ENCODE measurements at places on chromosomes 16 and 17.
A peak's percentile ranks its signal among the peaks of the same experiment; 100 is the strongest.

DNA sequence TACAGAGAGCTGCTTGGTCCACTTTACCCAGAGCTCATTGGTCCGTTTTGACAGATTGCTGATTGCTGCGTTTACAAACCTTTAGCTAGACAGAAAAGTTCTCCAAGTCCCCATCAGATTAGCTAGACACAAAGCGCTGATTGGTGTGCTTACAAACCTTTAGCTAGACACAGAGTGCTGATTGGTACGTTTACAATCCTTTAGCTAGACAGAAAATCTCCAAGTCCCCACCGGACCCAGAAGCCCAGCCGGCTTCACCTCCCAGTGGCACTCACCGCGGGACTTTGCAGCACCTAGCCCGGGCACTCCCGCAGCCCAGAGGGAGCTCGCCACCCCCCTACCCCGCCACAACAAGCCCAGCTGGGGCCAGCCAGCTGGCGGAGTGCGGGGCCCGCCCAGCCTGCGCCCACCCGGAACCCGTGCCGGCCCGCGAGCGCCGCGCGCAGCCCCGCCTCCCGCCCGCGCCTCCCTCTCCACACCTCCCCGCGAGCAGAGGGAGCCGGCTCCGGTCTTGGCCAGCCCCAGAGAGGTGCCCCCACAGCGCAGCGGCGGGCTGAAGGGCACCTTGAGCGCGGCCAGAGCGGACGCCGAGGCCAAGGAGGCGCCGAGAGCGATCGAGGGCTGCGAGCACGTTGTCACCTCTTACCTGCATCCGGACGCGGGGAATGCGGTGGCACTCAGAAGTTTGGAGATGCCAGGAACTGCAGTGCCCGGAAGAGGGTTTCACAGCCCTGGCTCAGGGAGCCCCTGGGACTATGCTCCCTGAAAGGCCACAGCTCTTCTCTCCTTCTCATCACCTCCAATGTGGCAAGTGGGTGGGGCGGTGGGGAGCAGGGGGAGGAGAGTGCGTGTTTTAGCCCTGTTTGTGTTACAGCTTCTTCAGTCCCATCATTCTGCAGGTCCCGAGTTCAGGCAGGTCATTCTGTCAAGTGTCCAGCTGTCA lies 1504.5 kb downstream of the CDH11 start:
- DNase-seq = no peak

- no peak for DNase-seq
These were observed 82.1 kb downstream of the METRNL start for GRCh38 chr17:83161298-83162034.

- no peak for DNase-seq
These were observed 40.2 kb upstream of the ATF7IP2 start for GRCh38 chr16:10345629-10346028.

- peak; percentile 86 for DNase-seq
These were observed 186.6 kb downstream of the C16orf78 start for GRCh38 chr16:49560004-49560830.

GRCh38 chr16:73912281-73912680 lies 384.3 kb upstream of the PSMD7 start:
- no peak for DNase-seq
